ENCODE measurements at places on chromosomes 1 and 21.

- DNase-seq, result no peak
These were observed 27.5 kb downstream of the SLC9A1 start for GRCh38 chr1:27127419-27127818.

- DNase-seq, result no peak
These were observed 86.8 kb upstream of the ARHGAP29 start for GRCh38 chr1:94324178-94324544.

DNA sequence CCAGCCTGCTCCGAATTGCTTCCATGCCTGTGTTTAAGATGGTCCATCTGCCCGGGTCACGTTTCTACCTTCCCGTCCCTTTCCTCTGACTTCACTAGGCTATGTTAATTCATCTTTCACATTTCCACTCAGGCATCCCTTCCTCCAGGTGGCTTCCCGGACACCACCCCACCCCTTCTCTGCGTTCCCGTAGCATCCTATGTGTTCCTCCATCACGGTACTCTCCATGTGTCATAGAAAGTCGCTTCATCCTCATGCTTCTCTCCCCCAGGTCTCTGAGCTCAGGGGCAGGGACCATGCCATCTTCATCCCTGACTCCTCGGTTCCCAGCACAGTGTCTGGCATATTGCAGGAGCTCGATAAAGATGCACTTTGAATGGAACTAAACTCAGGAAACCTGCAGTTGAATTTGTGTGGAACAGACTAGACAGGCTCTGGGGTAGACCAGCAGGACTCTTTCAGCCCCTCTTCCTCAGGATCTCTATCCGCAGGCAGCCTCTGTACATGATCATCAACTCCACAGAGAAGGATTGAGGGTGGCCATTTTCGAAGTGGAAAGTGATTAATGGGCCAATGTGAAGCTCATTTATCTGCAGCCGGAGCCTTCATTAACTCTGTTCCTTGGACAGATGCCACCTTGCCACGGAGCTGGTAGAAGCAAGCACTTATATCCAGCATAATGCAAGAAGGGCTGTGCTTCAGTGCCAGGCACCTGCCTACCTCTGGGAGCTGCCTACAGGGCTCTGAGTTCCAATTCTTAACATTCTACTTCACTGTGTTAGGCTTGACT, 9.1 kb downstream of the C1orf226 start:
- no peak for DNase-seq

- no peak for DNase-seq
These were observed 115.7 kb downstream of the MAP3K21 start for GRCh38 chr1:233443040-233443760.

DNA sequence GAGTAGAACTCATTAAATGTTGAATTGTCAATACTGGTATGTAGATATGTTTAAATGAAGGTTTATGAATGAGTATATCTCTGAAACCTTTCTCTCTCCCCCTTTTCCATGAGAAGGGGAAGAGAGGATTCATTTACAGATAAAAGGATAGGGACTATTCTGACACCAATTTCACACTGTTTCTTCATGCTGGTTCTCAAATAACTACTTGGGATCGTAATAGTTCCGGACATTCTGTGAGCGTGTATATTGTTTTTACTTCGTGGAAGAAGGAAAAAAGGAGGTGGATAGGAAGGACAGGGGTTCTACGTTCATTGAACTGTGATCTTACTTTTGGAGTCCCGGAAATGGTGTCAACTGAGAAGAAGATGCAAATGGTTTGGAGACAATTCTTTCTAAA, 284.2 kb downstream of the GRIK1 start:
- DNase-seq, result no peak

GRCh38 chr1:218702775-218703174, 357.6 kb downstream of the TGFB2 start:
- no peak for DNase-seq

DNA sequence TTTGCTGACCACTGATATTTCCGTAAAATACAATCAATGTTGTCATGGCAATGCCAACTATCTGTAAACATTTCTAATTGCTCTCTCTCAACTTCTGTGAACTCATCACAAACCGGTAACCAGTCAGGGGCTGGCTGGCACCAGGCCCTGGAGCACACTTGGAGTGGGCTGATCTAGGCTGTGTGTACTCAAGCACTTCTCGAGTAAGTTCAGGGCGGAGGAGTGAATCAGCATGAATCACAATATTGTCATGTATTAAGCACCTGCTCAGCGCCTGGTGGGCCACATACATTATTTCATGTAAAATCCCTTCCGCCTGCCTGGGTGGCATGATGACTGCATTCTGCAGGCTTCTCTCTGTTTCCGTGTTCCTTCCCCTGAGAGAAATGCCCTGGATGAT, 212.4 kb downstream of the FOXD2 start:
- peak; percentile 37 for DNase-seq

DNA sequence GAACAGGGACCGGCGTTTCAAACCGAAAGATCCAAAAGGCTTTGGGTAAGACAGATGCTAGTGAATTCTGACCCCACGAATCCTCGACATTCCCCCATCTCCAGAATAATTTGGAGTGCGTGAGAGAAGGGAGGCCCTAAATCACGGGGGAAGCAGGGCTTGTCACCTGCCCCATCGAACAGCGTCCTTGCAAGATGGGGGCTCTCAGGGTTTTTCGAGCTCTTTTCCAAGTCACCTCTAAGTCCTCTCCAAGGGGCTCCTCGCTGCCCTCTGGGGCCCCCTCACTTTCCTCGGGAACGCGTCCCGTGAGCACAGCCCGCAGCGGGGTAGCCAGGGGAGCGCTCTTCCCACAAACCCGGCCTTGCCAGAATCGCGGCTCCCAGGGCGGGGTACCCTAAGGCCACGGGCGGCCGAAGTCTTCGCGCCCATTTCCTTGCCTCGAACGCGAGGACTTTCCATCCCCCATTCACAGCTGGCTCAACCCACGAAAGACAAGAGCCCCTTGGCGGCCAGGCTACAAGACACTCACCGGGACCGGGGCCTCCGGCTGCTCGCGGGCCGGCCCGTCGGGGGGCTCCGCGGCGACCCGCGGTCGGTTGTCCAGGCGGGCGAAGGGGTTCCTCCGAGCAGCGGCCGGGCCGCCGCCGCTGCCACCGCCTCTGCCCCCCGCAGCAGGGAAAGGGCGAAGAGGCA, 546 bp downstream of the DONSON start:
- DNase-seq, result no peak

DNA sequence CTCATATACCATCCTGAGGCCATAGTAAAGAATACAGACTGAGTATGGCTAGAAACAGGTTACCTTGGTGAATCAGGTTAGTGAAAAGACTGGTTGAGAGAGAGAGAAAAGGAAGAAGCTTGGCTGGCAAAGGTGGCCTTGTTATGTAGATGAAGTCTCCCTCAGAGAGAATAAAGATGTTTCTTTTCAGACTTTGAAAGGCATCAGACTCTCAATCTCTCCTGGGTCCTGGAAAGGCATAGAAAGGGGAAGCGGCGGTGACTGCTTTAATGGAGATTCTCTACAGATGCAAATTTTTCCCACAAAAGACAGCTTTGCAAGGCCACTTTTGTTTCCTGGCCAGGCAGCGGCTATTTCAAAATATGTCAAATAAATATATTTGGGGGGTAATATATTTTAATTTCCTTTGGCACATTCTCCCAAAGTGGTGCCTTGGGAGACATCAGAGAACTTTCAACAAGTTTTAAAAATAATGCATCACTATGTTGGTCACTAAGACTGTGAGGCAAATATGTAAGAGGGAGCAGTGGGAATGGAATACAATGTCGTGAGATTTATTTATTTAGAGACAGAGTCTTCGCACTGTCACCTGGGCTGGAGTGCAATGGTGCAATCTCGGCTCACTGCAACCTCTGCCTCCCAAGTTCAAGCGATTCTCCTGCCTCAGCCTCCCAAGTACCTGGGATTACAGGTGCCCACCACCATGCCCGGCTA, 46.1 kb downstream of the NPHS2 start:
- DNase-seq, result no peak

- no peak for DNase-seq
These were observed 53.1 kb upstream of the ADAR start for GRCh38 chr1:154661110-154661509.

GRCh38 chr1:32256473-32257226, 5.6 kb downstream of the LCK start:
- DNase-seq, result no peak

GRCh38 chr1:27513528-27513927, 23.6 kb upstream of the WASF2 start:
- DNase-seq, result no peak

GRCh38 chr21:19433623-19434022, 1030.0 kb upstream of the TMPRSS15 start:
- DNase-seq, result no peak

GRCh38 chr1:82542766-82543165, 742.0 kb downstream of the ADGRL2 start:
- DNase-seq, result no peak

DNA sequence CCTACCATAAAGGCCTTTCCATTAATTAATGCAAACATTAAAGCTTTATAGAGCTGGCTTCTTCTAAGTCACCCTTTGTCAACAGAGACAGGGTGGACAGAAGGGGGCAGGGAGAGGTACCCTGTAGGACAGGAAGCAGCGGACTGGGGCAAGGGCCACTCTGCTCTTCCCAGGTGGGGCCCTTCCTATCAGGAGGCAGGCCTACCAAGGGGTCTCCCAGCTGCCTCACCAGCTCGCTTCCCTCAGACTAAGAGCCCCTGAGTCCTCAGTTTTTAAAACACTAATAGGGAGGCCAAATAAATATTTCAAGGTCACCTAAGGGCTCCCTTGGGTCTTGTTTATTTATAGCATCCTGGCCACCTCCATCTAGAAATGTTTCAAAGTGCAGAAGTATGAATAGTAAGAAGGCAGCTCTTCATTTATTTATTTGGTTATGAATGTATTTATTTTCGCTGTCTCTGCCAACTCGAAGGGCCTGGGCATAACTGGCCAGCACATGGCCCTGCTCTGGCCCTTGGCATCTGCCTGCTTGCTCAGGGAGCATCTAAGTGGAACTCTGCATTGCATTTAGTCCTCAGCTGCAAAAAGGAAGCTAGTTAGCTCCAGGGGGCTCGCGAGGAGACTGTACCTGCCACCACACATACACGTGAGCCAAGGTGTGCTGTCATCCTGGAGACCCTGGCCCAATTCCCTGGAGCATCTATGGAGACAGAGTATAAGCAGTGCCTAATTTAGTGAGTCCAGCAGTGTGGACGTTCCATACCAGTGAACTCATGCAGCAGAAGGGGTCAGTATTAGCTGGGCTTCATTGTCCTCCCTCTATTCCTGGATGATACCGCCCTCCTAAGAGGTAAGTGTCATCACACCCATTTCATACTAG, 395.1 kb upstream of the VAMP3 start:
- DNase-seq, result no peak

- DNase-seq, result no peak
These were observed 13.2 kb downstream of the HMGB4 start for GRCh38 chr1:33876970-33877650.

GRCh38 chr21:19565587-19565986, 1162.0 kb upstream of the TMPRSS15 start:
- no peak for DNase-seq

GRCh38 chr1:227922501-227923352, 25.0 kb downstream of the WNT9A start:
- DNase-seq, result no peak

GRCh38 chr1:216742625-216743024, 19.4 kb upstream of the ESRRG start:
- no peak for DNase-seq

DNA sequence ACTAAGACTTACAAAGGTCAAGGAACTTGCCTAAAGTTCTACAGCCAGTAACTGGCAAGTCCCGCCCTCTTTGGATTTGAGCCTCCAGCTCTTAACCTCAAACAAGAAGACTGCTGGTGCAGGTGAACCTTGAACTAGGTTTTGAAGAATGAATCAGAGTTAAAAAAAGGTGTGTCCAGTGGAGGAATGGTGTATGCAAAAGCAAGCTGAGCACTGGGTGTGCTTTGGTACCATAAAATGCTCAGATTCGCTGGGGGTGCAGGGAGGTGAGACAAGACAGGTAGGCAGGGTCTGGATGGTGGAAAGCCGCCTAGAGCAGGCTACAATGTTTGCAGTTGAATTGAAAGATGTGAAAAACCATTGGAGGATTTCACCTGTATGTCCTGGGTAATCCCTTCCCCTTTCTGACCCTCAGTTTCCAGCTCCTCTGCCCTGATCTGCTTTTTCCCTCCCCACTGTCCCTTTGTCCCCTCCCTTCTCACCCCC, 39.8 kb downstream of the FOXD2 start:
- no peak for DNase-seq

DNA sequence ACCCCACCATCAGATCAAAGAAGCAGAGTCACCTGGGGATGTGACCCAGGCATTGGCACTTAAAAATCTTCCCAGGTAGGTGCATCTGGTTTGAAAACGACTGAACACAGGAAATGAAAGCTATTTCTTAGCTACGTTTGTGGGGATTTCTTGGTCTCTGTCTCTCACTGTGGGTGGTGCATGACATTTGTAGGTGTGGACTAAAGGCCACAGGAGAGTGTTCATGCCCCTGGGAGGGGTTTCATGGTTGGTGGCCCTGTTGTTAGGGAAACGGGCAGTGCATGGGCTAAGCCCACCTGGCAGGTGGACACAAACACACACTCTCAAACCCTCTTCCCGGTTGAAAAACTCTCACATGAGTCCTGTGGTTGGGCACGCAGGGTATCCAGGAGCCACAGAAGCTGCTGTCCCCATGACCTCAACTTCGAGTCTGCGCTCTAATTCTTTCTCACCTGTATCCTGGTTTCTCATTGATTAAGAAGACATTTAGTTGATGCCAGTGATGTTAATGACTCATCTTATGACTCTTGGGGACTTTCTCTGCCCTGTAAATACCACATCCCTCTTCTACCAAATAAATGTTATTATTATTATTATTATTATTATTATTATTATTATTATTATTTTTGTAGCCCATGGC, 119.4 kb downstream of the MRPS6 start:
- no peak for DNase-seq

DNA sequence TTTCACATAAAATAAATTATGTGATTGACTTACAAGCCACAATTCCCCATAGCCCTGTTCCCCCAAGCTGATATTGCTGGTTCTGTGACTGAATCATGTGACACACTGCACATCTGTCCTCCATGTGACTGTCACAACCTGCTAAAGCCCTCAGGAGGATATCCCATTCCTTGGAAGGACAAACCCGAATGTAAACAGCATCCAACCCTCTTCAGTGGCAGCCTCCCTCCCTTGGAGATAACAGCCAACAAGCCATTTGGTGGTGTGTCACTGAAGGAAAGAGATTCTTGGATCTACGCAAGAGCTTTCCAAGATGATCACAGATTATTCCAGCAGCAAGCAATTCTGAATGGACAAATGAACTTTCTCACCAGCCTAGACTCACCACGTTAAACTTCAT, 153.9 kb upstream of the TIAM1 start:
- no peak for DNase-seq

GRCh38 chr1:180594723-180595122, 36.0 kb downstream of the OVAAL start:
- no peak for DNase-seq

- no peak for DNase-seq
These were observed 3.8 kb downstream of the CCN1 start for GRCh38 chr1:85584264-85584781.

- peak; percentile 77 for DNase-seq
These were observed 153.1 kb upstream of the RAB4A start for GRCh38 chr1:229117664-229118300.

Measured in GOT3 (cell line).